ENCODE measurements at places on chromosomes 1 and 21.

DNA sequence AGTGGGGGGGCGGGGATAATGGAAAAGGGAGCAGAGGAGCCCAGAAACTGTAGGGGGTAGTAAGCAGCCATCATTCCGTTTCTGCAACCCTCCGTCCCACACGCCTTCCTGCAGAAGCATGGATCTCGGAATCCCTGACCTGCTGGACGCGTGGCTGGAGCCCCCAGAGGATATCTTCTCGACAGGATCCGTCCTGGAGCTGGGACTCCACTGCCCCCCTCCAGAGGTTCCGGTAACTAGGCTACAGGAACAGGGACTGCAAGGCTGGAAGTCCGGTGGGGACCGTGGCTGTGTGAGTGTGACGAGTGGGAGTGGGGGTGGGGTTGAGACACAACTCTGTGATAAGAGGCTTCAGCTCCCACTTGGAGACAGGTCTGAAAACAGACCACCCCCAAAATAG, 706 bp downstream of the CREB3L4 start:
- no peak for DNase-seq

DNA sequence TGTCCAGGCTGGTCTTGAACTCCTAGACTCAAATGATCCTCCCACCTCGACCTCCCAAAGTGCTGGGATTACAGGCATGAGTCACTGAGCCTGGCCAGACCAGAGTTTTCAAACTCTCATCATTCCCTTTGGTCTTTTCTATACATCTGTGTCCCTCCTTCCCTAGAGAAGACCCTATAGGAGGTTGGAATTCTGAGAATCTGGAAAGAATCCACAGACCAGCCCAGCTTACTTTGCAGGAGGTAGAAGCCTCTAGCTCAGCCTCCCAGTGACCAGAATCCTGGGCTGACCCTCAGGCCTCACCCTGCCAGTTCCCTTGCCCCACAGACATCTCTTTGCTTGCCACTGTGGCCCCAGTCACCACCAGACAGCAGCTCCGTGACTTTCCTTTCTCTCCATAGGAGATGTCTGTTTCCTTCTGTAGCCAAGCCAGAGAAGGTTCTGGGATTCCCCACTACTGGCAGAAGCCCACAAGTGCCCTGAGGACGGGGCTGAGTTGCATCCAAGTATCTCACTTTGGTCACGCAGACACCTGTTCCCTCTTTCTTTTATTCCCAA, 34.7 kb upstream of the KHDRBS1 start:
- no peak for DNase-seq

GRCh38 chr21:42863504-42863870, 15.9 kb downstream of the WDR4 start:
- no peak for DNase-seq

DNA sequence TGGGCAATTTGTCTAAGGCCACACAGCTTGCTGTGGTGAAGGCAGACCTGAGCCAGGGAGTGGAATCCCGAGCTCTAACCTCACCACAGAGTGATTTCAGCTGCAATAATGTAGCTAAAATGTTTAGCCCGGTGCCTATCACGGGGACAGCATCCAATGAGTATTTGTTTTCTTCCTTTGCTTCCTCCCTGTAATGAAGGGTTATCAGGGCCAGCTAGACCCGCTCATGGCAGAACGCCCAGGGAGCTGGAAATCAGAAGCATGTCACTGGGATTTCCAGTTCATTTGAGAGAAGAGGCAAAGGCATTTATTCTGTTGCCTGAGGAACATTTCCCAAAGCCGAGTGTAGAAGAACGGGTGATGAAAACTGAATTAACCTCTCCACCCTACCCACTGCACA, 183.1 kb downstream of the ZSCAN20 start:
- no peak for DNase-seq

DNA sequence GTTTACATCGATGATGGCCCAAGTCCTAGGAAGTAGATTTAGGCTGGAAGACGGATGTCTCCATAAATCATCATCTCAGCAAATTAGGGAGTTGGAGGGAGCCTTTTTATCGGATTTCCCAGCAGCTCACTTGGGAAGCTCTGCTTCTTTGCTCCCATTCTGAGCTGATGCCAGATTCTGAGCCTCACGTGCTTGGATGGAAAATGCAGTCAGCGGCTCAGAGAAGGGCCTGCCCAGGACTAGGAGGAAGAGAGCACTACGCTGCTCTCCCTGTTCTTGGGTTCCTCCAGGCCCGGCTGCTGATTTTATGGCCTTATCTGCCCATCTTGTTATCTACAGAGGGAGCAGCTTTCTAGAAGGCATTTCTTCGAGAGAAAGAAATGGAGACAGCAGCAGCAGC, 42.0 kb downstream of the UBIAD1 start:
- no peak for DNase-seq

DNA sequence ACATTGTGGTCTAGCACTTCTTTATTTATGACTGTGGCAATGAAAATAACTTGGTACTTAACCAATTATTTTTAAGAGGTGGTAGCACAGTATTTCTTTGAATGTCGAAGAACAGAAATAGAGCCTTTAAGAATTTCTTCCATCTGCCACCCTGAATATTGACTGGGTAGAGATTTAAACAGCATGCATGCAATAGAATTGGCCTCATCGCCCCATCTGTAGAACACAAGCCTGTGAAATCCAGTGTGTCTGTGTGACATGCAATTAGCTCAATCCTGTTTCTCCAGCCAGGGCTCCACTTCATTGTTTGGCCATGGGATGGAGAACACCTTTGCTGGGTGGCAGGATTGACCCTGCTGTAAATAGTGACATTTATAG, 17.1 kb upstream of the KLHDC8A start:
- no peak for DNase-seq

GRCh38 chr1:94416901-94417727, 1.1 kb upstream of the ABCD3 start:
- DNase-seq: no peak

GRCh38 chr1:168112673-168113305, 23.9 kb downstream of the GPR161 start:
- no peak for DNase-seq

DNA sequence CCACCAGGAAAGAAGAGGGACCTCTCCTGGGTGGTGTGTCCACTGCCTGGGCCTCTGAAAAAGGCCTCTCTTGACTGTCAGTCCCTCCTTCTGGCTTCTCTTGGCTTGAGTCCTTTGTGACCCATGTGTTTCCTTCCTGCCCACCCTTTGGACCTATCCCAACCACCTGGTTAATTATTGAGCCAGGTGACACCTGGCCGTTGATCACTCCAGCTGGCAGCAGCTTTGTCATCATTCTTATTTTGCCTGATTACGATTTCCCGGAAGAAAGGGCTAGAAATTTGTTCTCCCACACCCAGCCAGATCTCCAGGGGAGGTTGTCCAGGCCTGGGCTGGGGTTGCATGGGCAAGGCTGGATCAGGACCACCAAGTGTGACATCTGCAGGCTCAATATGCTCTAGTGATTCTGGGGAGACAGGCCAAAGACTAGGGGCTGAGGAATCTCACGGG, 24.8 kb downstream of the CSF1 start:
- no peak for DNase-seq

DNA sequence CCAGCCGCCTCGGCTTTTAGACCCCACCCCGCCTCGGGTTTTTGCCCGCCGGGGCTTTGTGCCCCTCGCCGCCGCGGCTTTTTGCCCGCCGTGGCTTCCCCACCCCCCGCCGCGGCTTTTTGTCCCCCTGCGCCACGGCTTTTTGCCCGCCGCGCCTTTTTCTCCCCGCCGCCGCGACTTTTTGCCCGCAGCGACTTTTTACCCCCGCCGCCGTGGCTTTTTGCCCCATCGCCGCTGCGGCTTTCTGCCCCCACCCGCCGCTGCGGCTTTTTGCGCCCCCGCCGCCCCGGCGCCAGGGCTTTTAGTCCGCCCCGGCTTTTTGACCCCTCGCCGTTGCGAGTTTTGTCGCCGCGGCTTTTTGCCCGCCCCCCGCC, 474.4 kb downstream of the FAM72C start:
- DNase-seq: no peak

- DNase-seq: no peak
Observed at GRCh38 chr21:45992301-45993209, 11.0 kb downstream of the COL6A1 start.

GRCh38 chr1:230985711-230986110, 6.8 kb downstream of the ARV1 start:
- no peak for DNase-seq

- DNase-seq: no peak
Observed at GRCh38 chr1:61490924-61491323, 234.0 kb downstream of the TM2D1 start.

GRCh38 chr1:150961756-150962155, 12.9 kb downstream of the CERS2 start:
- DNase-seq: no peak

- DNase-seq: no peak
Observed at GRCh38 chr1:76786222-76786621, 81.1 kb upstream of the ST6GALNAC5 start.

DNA sequence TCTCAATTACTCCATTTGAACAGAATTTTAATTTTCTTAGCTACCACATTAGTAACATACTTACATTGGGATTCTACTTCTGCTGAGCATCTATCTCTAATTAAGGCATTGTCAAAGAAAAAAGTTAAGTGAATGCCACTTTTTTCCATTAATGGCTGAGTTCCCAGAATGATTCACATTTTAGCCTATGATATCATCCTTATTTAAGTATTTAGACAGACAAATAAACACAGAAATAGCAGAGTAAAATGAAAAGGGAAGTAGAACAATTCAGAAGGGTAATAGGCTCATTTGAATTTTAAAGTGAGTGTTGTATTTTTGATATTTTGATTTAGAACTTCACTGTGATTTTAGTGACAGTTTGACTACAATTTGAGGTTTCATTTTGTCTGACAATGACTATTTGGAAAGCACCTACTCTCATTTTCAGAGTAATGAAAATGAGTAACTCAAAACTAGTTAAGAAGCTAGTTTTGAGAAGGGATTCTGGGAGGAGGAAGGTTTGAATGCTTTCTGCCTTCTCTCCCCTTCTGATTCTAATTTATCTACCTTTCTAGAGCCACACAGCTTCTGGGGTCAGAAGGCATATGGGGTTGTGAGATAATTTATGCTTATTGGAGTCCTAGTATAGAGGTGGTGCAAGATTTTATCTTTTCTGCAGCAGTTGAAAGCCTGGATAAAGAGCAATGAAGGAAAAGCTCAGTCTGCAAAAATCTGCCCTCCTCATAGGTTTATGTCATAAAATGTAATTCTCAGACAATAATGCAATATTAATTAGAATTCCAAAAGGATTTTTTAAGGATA, 15.5 kb downstream of the LYPLAL1 start:
- no peak for DNase-seq

GRCh38 chr1:15005116-15005515, 148.4 kb upstream of the TMEM51 start:
- no peak for DNase-seq

DNA sequence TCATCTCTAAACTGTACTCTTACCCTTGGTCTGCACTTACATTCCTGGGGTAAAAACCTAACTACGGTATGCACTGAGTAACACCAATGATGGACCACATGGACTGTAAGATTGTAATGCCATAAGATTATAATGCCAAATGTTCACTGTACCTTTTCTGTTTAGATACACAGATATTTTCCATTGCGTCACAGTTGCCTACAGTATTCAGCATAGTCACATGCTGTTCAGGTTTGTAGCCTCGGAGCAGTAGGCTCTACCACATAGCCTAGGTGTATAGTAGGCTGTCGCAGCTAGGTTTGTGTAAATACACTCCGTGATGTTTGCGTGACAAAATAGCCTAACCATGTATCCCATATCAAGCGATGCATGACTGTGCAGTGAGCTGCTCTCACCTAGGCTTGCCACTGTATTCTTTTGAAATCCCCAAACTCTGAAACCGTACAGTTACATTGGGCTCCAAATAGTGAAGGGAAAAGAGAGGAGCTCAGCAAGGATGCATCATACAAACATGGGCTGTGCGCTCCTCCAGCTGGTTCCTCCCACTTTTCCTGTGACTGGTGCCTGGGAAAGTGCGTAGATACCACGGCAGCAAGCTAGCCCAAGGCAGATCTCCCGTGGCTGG, 35.2 kb downstream of the CFAP57 start:
- no peak for DNase-seq

- no peak for DNase-seq
Observed at GRCh38 chr1:62386351-62387121, 50.3 kb upstream of the USP1 start.

GRCh38 chr1:106912131-106912530, 144.3 kb upstream of the PRMT6 start:
- DNase-seq: no peak

DNA sequence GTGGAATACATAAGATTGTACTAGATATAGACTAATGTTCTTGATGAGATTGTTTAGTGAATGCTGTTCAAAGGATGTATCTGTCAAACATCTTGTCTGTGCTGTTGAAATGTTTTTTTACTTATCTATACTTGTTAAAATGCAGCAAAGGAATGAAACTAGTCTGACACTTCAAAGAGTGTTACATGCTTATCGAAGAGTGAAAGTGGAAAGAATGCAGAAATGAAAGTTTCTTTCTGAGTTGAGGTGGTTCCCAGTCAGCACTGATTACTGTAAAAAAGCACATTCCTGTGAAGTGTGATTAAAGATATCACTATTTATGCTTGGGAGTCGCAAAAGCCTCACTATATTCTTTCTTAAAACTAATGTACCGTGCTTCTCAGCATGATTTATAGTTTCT, 1225.2 kb downstream of the NCAM2 start:
- DNase-seq: no peak

DNA sequence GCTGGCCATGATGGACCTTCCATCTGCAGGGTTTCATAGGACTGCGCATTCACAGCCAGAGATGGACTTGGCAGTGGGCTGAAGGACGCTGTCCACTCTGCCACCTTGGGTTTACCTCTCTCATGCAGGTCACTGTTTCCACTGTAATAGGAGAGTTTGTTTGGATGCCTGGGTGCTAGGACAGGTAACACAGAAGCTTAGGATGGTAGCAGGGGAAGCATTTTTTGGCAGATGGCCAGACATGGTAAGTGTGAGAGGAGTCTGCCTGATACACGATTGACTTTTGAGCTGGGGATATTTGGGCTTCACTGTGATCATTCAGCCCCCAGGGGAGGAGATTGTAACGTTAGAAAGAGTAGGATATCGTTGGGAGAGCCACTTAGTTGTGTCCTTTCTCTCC, 11.8 kb downstream of the PSEN2 start:
- no peak for DNase-seq

DNA sequence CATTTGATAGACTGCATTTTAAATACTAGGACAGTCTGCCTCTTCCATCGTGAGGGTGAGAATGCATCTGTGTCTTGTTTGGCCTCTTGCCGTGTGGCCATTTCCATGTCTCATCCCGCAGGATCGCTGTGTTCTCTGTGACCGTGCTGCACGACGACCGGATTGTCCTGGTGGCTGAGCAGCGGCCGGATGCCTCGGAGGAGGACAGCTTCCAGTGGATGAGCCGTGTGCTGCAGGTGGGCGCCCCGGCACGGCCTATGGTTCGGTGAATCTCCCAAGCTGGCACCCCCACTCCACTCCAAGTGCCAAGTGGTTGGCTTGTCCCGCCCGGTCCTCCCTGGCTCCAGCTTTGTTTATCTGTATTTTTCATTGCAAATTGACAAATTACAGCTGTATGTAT, 55.2 kb downstream of the S100B start:
- DNase-seq: no peak

DNA sequence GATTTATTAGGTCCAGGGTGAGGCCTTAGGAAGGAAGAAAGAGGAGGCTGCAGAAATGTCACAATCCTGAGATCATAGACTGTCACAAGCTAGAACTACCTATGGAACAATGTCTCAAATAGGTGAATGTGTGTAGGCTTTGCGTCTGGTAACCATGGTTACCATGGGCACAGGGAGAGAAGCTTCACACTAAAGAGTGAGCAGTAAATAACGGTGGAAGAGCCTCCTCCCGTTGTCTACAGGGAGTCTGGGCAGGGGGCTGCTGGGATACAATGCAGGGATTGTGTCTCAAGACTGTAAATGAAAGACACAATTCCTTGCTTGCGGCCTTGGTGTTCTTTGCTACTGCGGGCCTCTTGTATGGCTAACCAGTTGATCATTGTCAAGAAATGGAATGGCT, 28.2 kb upstream of the KCNJ6 start:
- no peak for DNase-seq

All from NCI-H1930 (cell line).